ENCODE measurements at places on chromosomes 12 and 14. TPM values are rescaled to one million over a fixed set of nuclear protein-coding genes. Genes with fewer than 3 reads are reported as not detected.

Gene TMEM117
- 19.1 TPM for total RNA-seq

Gene RERGL
- total RNA-seq = 0.51 TPM

Gene RBP5
- total RNA-seq = not detected

Gene TAC3
- not detected for total RNA-seq

Gene FGF6
- not detected for total RNA-seq

Gene FLVCR2
- total RNA-seq = not detected

Gene NOS1
- total RNA-seq = not detected

Gene SLC7A8
- 6.7 TPM for total RNA-seq

DNA sequence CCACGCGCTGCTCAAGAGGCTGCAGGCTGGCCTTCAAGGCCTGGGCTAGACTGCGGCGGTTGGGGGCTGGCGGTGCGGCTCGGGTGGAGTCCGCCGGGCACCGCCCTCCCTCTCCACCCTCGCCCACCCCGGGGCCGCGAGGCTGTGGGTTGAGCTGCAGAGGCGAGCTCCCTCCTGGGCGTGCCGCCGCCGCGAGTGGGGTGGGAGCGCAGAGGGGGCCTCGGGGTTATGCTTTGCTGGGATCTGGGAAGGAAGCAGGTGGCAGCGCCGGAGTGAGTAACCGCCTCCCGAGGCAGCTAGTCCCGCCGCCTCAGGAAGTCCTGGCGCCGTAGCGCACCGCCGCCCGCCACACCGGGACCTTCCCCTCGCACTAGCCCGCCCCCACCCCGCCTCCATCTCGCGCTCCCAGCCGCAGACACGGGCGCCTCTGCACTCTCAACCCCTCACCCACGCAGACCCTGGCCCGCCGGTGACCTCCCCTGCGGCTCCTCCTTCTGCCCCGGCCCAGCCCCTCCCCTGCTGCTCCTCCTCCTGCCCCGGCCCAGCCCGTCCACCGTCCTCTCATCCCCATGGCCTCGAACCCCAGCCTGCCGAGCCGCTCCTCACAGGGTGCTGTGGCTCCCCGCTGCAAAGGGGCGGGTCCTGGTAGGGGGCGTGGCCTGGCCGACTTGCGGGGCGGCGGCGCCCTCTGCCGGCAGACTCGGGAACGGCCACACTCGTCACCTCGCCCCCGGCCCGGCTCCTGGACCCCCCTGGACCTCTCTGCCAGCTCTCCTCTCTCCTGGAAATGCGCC is 16.6 kb downstream of the TAMALIN start:
- H3K36me3 ChIP-seq = no peaks in the 10 kb centered on the region
- H3K4me3 ChIP-seq = peak overlapping the region; percentile 69
- H3K27ac ChIP-seq = no peak overlapping the region
- peak; percentile 81 for DNase-seq
- no peaks in the 10 kb centered on the region for H3K27me3 ChIP-seq

DNA sequence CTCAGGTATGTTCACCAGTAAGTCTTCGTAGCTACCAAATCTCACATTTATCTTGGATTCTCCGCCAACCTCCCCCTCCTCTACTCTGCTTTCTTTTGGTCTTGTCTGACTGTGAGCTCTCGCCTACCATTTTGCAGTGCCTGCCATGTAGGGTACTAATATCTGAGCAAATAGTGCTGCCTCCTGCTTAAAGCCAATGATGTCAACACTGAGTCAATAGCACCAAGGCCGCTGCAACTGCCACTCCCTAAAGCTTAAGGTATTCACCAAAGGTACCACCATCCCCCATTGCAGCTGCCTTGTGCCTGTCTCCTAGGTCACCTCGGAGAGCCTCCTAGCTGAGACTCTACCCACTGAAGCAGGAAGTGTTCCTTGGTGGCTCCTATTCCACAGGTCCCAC is 114.8 kb upstream of the FUT8 start:
- H3K4me3 ChIP-seq = no peak overlapping the region
- no peak overlapping the region for H3K27ac ChIP-seq
- no peak for DNase-seq
- H3K36me3 ChIP-seq = no peaks in the 10 kb centered on the region
- peaks cover under 1% of the 10 kb centered on the region for H3K4me1 ChIP-seq
- H3K27me3 ChIP-seq = no peaks in the 10 kb centered on the region

- no peaks in the 10 kb centered on the region for H3K36me3 ChIP-seq
- DNase-seq = peak; percentile 1
- peaks cover 9% of the 10 kb centered on the region for H3K4me1 ChIP-seq
- no peak overlapping the region for H3K4me3 ChIP-seq
- no peaks in the 10 kb centered on the region for H3K27me3 ChIP-seq
Observed at GRCh38 chr14:87002776-87003175, 990.2 kb downstream of the GALC start.

DNA sequence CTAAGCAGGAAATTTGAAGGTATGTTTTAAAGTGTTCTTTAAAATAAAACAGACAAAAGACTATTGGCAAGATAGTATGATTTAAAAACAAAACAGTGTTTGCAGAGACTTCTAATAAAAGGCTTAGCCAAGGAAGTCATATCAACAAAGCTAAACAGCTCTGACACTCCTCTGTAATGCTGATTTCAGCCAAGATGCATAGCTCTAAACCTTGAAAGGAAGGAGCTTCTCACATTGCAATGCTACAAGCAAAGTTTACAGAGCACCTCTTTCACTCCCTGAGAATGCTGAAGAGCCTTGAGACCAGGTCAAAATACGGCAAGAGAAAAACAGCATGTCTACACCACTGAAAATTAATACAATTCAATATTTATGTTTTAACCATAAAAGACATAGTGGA is 51.8 kb downstream of the PARP11 start:
- no peak overlapping the region for H3K27ac ChIP-seq
- DNase-seq = no peak
- no peaks in the 10 kb centered on the region for H3K27me3 ChIP-seq
- H3K4me3 ChIP-seq = no peak overlapping the region
- H3K4me1 ChIP-seq = 0 out of 2 replicates have a peak, but pooled peaks cover 6% of the 10 kb centered on the region
- peaks cover 14% of the 10 kb centered on the region for H3K36me3 ChIP-seq

GRCh38 chr12:54162741-54163140 is 26.0 kb downstream of the SMUG1 start:
- H3K4me1 ChIP-seq = 0 out of 2 replicates have a peak, but pooled peaks cover 8% of the 10 kb centered on the region
- H3K27ac ChIP-seq = no peak overlapping the region
- no peaks in the 10 kb centered on the region for H3K36me3 ChIP-seq
- H3K4me3 ChIP-seq = no peak overlapping the region
- no peak for DNase-seq

DNA sequence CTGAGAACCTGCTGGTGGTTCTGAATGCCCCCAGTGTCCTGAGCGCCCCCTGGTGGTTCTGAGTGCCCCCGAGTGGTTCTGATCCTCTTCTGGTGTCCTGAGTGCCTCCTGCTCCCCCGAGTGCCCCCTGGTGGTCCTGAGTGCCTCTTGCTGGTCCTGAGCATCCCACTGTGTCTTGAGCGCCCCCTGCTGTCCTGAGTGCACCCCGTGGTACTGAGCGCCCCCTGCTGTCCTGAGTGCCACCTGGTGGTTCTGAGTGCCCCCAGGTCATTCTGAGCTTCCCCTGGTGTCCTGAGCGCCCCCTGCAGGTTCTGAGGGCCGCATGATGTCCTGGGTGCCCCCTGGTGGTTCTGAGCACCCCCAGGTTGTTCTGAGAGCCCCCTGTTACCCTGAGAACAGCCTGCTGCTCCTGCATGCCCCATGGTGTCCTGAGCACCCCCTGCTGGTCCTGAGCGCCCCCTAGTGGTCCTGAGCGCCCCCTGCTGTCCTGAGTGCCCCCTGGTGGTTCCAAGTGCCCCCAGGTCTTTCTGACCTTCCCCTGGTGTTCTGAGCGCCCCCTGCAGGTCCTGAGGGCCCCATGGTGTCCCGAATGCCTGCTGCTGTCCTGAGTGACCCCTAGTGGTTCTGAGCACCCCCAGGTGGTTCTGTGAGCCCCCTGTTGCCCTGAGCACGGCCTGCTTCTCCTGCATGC is 1165.4 kb downstream of the TMEM121 start:
- no peaks in the 10 kb centered on the region for H3K27me3 ChIP-seq
- no peaks in the 10 kb centered on the region for H3K36me3 ChIP-seq
- H3K4me1 ChIP-seq = no peaks in the 10 kb centered on the region
- no peak overlapping the region for H3K4me3 ChIP-seq

- H3K27me3 ChIP-seq = no peaks in the 10 kb centered on the region
- DNase-seq = no peak
- H3K4me1 ChIP-seq = peaks cover 19% of the 10 kb centered on the region
- H3K4me3 ChIP-seq = no peak overlapping the region
- peaks cover 26% of the 10 kb centered on the region for H3K36me3 ChIP-seq
Observed at GRCh38 chr14:85595981-85596380, 66.0 kb downstream of the FLRT2 start.

- H3K27ac ChIP-seq = no peak overlapping the region
- no peaks in the 10 kb centered on the region for H3K4me1 ChIP-seq
- no peaks in the 10 kb centered on the region for H3K36me3 ChIP-seq
- no peaks in the 10 kb centered on the region for H3K27me3 ChIP-seq
- no peak overlapping the region for H3K4me3 ChIP-seq
Observed at GRCh38 chr14:79831195-79831892, 380.0 kb downstream of the DIO2 start.

DNA sequence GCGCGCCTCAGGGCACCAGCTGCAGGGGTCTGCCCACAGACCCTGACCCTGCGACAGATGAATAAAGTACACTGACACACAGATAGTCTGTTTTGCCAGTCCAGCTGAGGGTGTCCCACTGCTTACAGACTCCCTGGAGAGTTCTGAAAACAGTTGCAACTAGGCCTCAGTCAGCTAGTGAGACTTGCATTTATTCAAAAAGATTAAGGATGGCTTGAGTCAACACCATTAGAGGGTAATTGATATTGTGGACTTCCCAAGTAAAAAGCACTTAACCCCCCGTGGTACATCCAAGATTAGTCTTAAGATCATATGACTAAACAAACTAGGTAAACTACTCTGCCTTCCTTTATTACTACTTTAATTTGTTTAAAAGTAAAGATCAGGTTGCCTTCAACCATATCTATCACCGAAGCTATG is 11.1 kb upstream of the PSEN1 start:
- H3K36me3 ChIP-seq = peaks cover 39% of the 10 kb centered on the region
- no peaks in the 10 kb centered on the region for H3K27me3 ChIP-seq
- no peaks in the 10 kb centered on the region for H3K4me1 ChIP-seq
- no peak for DNase-seq

GRCh38 chr12:15050659-15051058 is 77.8 kb downstream of the PDE6H start:
- no peak overlapping the region for H3K27ac ChIP-seq
- H3K27me3 ChIP-seq = no peaks in the 10 kb centered on the region
- no peaks in the 10 kb centered on the region for H3K4me1 ChIP-seq
- no peak for DNase-seq
- no peaks in the 10 kb centered on the region for H3K36me3 ChIP-seq

- peak overlapping the region; percentile 27 for H3K4me3 ChIP-seq
- peaks cover 24% of the 10 kb centered on the region for H3K4me1 ChIP-seq
- no peaks in the 10 kb centered on the region for H3K27me3 ChIP-seq
Observed at GRCh38 chr14:76926521-76927251, 100.5 kb downstream of the LRRC74A start.

DNA sequence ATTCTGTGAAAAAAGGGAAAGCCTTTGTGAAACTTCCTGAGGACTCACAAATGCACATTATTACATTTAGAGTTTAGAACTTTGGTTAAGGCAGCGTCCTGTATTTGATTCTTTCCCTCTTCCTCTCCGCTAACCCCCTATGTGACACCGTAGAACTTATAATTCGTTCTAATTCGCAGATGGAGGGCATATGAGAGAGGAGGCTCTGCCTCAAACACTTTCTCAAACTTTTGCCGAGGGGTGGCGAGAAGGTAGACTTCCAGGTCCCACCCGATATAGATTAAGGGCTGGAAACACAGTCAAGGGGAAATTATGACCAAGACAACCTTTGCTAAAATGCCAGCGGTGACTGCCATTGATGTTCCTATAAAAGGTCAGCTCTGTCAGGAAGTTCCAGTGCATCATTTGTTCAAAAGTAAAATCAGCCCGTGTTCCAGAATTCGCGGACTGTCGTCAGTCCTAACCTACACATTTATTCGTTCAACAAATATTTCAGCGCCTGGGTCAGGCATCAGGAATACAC is 904 bp upstream of the PAPOLA start:
- no peaks in the 10 kb centered on the region for H3K27me3 ChIP-seq
- peaks cover 17% of the 10 kb centered on the region for H3K4me1 ChIP-seq
- DNase-seq = no peak
- peak overlapping the region; percentile 89 for H3K4me3 ChIP-seq

All from GM23248 (cell line).